ENCODE measurements at places on chromosomes 1 and 21. TPM values are rescaled to one million over a fixed set of nuclear protein-coding genes. Genes with fewer than 3 reads are reported as not detected.

The LENEP gene
- polyA plus RNA-seq, result not detected

The DNAH14 gene
- polyA plus RNA-seq, result 0.10 TPM

The NTNG1 gene
- polyA plus RNA-seq, result 6.5 TPM

The PRPF38B gene
- polyA plus RNA-seq, result 26.2 TPM

The TOR1AIP1 gene
- 58.3 TPM for polyA plus RNA-seq

The OR10Z1 gene
- not detected for polyA plus RNA-seq

The HMCN1 gene
- polyA plus RNA-seq, result not detected

The RHOU gene
- not detected for polyA plus RNA-seq

The SAMD13 gene
- not detected for polyA plus RNA-seq

The NCAM2 gene
- not detected for polyA plus RNA-seq

The SCCPDH gene
- 9.5 TPM for polyA plus RNA-seq

The TXNDC12 gene
- 75.4 TPM for polyA plus RNA-seq

The SH2D2A gene
- 2.1 TPM for polyA plus RNA-seq

The PLA2G2C gene
- not detected for polyA plus RNA-seq

The PRAMEF15 gene
- polyA plus RNA-seq, result not detected

The TCP10L gene
- 0.28 TPM for polyA plus RNA-seq

The OR2L8 gene
- polyA plus RNA-seq, result not detected

The TTC34 gene
- polyA plus RNA-seq, result 0.06 TPM

The CCDC17 gene
- polyA plus RNA-seq, result 0.60 TPM

The BARHL2 gene
- not detected for polyA plus RNA-seq

The ZNF669 gene
- 26.5 TPM for polyA plus RNA-seq

The IBA57 gene
- polyA plus RNA-seq, result 3.3 TPM

The CYP4B1 gene
- polyA plus RNA-seq, result not detected

The CA6 gene
- polyA plus RNA-seq, result not detected

The AIM2 gene
- polyA plus RNA-seq, result 187 TPM

The SLC2A5 gene
- polyA plus RNA-seq, result 10.0 TPM

The S100A9 gene
- polyA plus RNA-seq, result 44.6 TPM

All from IgD-negative memory B cell (primary cell).